HEK293T (cell line): ENCODE measurements at places on chromosomes 16 and 17.

GRCh38 chr17:45775576-45776011 is 8.5 kb upstream of the CRHR1 start:
- no peak for DNase-seq

- DNase-seq = peak; percentile 34
Measured at GRCh38 chr16:23408823-23409298, 44.1 kb downstream of the COG7 start.

DNA sequence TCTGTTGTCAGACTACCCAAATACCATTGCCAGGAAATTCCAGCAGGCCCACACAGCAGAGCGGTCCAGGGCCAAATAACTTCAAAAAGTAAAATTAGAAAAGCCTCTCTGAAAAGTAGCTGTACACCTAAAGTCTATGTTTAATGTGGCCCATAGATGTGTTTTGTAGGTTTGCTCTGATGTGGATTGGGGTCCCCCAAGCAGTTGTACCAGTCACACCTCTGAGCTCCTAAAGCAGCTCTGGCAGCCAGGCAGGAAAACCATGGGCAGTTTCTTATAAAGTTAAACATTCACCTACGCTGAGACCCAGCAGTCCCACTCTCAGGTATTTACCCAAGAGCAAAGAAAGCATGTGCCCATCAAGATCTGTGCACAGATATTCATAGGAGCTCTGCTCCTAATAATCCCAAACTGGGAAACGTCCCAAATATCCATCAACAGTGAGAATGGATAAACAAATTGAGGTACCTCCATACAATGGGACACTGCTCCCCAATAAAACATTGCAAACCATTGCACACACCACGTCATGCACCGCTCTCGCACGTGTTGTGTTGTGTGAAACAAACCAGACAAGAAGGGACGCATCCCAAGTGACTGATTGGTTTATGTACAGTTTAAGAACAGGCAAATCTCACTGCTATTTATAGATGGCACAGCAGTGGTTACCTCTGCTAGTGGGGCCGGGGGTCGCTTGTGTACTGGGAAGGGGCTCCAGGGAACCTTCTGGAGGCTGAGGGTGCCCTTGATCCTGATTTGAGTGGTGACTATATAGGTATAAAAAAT is 15.8 kb upstream of the PRM1 start:
- no peak for DNase-seq

DNA sequence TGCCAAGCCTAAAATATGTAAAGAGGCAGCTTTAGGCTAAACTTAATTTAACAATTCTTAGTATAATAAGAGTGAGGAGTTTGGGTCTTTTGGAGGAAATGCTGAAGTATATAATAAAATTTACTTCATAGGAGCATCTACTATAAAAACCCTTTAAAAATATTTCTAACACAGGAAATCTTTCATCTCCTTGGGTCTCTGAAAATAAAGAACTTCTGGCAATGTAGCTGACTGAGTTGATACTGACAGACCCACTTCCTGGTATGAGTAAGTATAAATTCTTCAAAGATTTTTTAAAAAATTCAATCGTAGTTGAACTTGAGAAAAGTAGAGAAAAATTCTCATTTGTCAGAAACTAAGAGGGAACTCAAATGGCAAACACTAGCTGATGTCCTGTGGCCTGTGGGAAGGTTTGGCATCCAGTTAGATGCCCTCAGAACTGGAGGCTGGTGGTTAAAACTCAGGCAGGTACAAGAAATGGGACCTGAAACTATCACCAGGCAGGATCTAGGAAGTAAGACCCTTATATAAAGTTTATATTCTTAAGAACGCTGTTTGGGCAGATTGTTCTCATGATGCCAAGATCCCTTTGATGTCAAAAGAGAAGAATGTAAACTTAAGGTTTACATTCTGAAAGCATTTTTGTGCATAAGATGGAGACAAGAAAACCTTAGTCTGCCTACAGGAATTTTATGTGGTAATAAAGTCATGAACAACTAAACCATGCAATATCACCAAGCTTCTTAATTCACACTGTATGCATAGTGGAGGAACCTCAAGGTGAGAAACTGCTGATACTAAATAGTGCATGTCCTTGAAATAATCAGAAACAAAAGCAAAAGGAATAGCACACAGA is 6.2 kb downstream of the KRTAP4-6 start:
- DNase-seq = no peak

DNA sequence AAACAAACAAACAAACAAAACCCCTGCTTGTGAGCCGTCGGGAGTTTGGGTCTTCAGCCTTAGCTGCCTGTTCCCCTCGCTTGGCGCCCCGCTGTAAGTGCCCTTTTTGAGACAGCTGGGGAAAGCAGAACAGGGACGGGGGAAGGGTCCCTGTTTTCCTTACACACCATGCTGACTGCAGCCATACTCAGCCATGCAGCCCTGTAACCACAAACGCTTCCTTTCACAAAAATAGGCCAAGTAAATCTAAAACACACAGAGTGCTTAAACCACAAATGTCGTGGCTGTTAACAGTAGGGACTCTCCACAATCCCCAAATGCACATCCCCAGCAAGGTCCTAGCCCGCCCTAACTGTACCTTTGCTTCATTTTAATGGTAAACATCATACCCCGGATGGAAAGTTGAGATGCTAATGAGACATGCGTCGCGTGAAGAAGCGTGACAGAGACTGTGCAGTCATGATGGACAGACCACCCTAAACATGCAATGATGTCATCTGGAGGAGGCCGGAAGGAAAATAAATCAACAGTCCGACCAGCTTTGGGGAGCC is 129.9 kb downstream of the MGAT5B start:
- no peak for DNase-seq

- no peak for DNase-seq
Measured at GRCh38 chr17:69059458-69060175, 1.1 kb downstream of the ABCA9 start.

GRCh38 chr16:67277999-67278772 is 1.1 kb upstream of the PLEKHG4 start:
- DNase-seq = no peak

GRCh38 chr16:81522108-81522701 is 77.6 kb downstream of the CMIP start:
- DNase-seq = peak; percentile 44

DNA sequence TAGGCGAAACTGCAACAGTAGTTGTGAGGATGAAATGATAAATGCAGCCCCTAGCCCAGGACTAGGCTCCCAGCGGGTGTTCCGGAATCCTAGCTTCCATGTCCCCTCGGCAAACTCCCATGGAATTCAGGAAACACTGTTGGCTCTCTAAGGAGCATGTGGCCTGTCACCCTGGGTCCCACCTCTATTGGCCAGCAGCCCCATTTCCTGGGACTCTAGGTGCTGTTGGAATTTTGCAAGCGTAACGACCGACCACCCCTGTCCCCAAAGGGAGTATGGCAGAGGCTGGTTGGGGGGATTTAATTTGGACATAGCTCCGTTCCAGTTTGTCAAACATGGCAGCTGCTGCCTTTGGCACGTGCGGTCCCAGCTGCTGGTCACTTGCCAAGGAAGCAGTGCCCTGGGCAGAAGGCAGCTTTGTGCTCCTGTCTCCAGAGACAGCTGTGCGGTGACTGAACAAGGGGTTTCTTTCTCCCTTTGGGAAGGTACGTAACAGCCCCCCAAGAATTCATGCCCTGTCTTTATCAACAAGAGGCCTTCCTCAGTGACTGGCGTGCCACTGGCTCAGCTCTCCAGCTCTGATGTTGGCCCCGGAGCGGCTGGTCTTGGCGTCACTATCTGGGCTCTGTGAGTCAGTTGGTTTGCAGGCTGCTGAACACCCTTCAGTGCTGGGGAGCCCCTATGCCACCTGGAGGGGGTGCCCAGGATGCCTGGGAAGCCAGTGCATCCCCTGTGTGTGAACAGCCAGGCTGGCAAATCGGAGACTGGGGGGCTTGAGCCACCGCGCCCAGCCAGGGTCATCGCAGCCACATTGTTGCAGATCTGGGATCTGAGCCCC is 235.2 kb upstream of the TNRC6C start:
- no peak for DNase-seq
